ENCODE measurements at places on chromosomes 3 and 15.

DNA sequence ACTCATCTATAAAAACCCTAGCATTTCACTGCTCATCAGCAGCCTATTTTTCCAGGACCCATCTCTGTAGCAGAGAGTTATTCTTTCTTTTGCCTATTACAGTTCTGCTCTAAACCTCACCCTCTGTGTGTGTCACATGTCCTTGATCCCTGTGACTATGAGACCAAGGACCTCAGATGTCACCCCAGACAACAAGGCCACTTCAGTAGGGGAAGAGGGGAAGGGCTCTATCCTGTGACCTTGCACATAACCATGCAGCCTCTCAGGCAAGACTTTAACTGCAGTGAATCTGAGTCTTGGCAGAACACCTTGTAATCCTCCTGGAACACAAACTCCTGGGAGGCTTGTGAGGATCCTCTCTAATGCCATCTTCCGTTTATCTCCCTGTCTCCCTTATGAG lies 4.4 kb upstream of the ZNF589 start:
- DNase-seq: no peak

- no peak for DNase-seq
These were observed 39.1 kb downstream of the MYO9A start for GRCh38 chr15:72078887-72079286.

DNA sequence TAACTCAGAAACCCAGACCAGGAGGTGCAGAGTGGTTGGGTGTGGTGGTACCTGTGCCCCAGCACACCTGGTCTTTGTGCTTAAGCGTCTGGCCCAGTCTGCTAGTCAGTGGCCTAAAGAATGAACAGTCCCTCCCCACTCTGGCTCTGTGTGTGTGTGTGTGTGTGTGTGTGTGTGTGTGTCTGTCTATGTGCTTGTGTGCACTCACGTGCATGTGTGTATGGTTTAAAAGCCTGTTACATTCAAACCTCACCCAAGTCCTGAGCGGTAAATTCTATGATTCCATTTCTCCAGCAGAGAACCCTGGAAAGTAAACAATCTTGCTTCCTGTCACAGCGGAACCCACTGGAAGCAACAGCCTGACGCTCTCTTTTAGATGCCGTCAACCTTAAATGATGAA lies 34.2 kb downstream of the EDEM1 start:
- DNase-seq: no peak

- no peak for DNase-seq
These were observed 305.9 kb downstream of the CACNA2D3 start for GRCh38 chr3:54427941-54428871.

DNA sequence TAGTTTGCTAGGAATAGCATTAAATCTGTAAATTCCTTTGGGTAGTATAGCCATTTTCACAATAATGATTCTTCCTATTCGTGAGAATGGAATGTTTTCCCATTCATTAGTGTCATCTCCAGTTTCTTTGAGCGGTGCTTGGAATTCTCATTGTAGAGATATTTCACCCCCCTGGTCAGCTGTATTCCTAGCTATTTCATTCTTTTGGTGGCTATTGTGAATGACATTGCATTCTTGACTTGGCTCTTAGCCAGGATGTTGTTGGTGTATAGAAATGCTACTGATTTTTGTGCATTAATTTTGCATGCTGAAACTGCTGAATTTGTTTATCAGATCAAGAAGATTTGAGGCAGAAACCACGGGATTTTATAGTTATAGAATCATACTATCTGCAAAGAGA lies 690.5 kb upstream of the ALCAM start:
- no peak for DNase-seq

DNA sequence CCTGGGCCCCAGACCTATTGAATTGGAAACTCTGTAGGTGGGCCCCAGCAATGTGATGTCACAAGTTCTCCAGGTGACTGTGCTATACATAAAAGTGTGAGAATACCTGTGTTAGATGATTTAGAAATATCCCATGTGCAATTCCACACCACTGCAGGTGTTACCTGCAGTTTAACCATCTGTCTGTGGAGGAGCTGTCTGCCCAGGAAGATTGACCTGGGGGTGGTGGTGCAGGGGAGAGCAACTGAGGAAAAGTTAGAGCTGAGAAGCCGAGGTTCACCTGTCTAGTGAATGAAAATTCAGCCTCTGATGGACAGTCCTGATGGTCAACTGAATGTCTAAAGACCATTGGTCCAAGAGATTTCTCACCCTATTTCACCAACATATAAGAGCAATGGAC lies 132.2 kb upstream of the SLC24A5 start:
- DNase-seq: no peak

DNA sequence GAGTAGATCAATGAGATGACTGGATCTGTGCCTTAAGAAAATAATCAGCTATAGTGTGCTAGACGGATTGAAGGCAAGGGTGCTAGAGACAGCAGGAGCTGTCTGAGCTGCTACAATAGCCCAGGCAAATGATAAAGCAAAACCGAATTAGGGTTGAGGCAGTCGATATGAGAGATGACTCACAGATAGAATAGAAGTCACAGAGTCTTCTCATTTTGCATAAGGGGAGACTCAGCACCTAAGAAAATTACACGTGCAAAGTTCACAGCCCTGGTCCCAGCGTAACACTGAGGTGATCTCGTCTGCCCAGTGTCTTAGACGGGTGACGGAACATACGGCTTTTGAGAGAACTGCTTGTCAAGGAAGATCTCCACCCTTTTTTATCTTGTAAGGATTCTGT lies 11.6 kb downstream of the LPP start:
- DNase-seq: no peak

DNA sequence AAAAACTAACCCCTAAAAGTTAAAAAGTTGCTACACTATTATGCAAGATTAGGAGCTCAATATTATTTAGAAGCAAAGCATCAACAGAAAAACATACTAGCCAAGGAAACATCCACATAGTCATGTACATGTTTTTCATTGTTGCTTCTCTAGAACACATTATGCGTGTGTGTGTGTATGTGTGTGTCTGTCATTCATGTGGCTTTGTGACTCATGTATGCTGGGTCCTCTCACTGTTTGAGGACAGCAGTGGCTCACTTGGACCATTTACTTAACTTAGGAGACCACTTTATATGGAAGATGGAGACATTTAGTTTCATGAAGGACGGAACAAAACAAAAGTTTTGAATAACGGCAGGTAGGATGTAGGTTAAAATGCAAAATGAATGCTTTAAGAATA lies 219.4 kb upstream of the THBS1 start:
- DNase-seq: no peak

GRCh38 chr3:194176274-194176991 lies 40.5 kb downstream of the HES1 start:
- no peak for DNase-seq

- no peak for DNase-seq
These were observed 145.5 kb downstream of the ATP10A start for GRCh38 chr15:25717457-25718168.

DNA sequence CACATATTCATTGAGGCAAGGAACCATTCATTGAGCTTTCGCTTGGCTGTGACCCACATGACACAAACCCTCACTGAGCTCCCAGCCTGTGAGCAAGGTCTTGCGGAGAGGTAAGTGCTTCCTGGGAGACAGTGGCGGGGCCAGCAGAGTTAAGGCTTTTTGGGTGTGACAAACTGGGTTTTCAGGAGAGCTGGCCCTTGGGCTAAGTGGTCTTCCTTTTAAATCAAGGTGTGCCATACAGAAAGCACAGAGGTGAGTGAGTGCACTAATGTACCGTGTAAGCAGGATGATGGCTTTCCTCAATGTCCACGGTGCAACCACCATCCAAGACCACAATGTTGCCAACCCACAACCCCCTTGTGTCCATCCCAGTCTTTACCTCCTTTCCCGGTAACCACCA lies 28.6 kb downstream of the POMGNT2 start:
- DNase-seq: no peak

DNA sequence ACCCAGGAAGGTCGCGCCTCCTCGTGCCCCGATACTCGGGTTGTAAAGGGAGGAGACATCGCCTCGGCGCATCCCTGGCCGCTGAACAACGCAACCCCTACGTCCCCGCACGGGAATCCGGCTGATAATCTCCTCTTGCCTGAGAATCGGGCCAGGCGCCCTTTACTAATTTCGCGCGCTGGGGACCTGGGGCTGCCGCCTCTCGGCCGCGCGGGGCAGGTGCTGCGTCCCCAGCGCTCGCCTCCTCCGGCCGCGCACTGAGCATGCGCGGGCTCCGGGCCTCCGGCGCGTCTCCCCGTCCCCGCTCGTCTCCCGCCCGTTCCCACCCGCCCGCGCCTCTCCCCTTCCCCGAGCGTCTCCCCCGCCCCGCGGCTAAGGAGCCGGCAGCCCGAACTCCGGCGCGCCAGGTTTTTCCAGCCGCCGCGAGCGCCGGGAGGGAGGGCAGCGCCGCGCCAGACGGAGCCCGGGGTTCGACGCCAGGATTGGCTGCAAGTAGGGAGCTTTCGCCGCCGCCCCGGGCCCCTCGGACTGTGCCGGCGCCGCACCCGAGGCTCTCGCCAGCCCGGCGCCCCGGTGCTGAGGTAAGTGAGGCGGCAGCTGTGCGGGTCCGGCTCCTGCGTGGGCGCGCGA lies at the start of gene CNTN4:
TSS of gene CNTN4 (plus strand) at position 469 of the 630 bp plus-strand sequence.
- DNase-seq: peak; percentile 44

GRCh38 chr3:128174675-128175590 lies 21.7 kb downstream of the EEFSEC start:
- DNase-seq: no peak

- no peak for DNase-seq
These were observed 830 bp downstream of the SEMA4B start for GRCh38 chr15:90201944-90202375.

DNA sequence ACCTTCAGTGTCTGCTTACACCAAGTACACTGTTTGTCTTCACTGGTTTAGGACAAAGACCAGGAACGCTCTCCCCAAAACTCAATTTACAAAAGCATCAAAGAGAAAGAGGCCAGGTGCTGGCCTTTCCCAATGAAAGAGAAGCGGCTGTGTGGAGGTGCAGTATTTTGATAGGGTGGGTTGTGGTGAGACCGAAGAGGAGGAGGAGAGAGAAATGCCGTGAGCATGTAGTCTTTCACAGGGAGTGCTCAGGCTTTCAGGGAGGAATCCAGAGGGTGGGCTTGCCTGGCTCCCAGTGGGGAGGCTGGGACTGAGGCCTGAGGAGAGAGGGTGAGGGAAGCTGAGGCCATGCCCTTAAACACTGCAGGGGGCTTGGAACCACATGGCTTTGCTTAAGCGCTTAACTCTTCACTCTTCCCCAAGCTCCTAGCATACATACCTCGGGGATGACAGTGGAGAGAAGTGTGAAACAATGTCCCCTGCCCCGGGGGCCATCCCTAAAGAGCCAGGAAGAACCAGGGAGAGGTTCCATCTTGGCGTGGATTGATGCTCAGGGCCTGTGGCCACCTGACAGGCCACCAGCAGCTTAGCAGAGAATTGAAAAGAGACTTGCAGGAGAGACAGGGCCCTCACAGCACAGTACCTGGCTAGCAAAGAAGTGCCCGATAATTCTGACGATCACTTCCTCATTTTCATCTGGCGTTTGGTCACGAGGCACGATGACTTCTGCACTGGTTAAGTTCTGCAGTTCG lies 60.5 kb downstream of the SENP2 start:
- DNase-seq: no peak

- DNase-seq: no peak
These were observed 54.1 kb downstream of the ITGB5 start for GRCh38 chr3:124832782-124833709.

- DNase-seq: no peak
These were observed 102.4 kb upstream of the UBE3A start for GRCh38 chr15:25541228-25541627.

DNA sequence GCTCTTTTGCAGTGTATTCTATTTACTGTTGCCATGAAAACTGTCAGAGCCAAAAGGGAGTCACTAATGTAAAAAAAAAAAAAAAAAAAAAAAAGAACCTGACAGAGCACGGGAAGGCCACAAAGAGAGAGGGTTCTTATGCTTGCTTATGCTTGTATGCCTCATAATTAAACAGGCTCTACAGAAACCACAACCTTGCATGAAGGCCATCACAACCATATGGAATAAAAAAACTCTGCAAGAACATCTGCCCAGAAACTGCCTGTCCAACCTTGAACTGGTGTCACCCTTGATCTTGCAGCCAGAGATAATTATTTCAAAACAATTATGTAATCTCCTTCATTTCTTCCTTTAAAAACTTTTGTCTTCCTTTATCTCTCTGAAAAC lies 50.1 kb downstream of the CFAP20DC start:
- no peak for DNase-seq

DNA sequence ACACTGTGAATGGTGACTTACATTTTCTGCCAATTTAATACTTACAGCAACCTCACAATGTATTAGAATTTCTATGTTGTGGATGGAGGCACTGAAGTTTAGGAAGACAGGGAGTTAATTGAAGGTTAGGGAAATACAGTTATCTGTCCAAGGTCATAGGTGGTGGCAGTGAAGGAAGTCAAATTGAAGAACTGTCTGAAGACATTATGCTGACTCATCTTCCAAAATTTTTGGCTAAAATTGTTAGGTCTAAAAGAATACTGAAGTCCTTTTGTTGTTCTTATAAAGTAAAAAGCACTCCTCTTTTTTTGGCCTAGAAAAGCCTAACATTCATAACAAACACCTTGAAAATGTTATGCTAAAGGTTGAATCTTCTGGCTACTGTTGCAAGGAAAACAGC lies 27.7 kb downstream of the EMC4 start:
- DNase-seq: no peak

DNA sequence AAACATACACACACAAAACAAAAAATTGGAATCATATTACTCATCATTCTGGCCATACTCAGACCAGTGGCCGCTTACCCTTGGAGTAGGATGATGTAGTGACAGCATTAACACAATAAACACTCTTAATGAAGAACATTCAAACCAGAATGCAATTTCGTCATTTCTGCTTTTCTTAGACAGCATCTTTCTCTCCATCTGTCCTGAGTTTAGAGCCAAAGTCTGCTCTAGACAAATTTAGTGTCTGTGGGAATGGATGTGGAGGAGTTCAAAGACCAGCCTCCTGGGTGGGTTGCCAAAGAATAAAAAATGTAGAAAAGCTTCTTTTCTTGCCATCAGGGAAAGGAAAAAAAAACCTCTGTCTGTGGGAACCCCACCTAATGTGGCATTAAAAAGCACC lies 212.4 kb upstream of the POU1F1 start:
- DNase-seq: no peak

- no peak for DNase-seq
These were observed 857 bp downstream of the AEN start for GRCh38 chr15:88621789-88622604.

- no peak for DNase-seq
These were observed 3.1 kb upstream of the ACKR4 start for GRCh38 chr3:132593947-132594323.

GRCh38 chr3:189577050-189577951 lies 53.9 kb upstream of the TP63 start:
- no peak for DNase-seq

- DNase-seq: no peak
These were observed 127.6 kb upstream of the MEF2A start for GRCh38 chr15:99438224-99438585.

DNA sequence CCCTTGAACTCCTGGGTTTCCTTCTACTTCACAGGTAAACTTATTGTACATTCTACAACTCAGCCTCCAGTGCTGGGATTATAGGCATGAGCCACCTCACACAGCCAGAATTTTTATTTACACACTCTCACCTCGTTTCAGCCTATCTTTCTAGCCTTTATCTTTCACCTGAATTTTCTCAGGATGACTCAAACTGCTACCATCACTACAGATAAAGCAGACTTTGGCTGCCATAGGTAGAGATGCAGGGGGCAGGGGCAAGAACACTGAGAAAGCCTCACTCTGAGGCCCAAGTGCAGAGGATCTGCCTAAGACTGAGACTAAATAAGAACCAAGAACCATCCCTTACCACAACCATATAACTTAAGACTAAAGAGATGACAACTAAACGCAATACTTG lies 59.0 kb downstream of the ETFA start:
- DNase-seq: no peak

GRCh38 chr3:78588906-78589621 lies 1178.7 kb downstream of the ROBO1 start:
- DNase-seq: no peak

GRCh38 chr3:101859882-101860448 lies 10.7 kb downstream of the NFKBIZ start:
- DNase-seq: no peak
